ENCODE measurements at places on chromosomes 1 and 21.
A peak's percentile ranks its signal among the peaks of the same experiment; 100 is the strongest.

- DNase-seq, result no peak
Observed at GRCh38 chr1:150444232-150444631, 43.0 kb upstream of the TARS2 start.

- DNase-seq, result no peak
Observed at GRCh38 chr1:17075470-17076255, 21.8 kb upstream of the SDHB start.

DNA sequence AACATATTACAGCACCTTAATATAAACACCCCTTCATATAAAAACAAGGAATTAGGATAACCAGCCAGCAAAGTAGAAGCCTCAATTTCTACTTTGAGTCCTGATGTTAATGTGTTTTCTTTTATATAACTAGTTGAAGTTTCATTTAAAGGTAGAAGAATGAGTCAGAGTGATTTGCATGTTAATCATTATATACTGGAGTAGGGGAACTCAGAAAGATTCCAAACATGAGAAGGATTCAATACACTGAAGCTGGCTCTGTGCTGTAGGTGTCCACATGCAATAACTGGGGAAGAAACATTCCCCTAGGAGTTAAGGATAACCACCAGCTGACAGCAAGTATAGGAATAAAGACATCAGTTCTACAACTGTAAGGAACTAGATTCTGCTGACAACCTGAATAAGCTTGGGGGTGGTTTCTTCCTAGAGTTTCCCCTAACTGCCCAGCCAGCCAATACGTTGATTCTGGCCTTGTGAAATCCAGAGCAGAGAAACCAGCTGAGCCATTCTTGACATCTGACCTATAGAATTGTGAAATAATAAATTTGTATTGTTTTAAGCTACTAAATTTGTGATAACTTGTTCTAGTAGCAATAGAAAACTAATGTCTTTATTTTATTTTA, 33.4 kb upstream of the RNPC3 start:
- DNase-seq, result no peak

DNA sequence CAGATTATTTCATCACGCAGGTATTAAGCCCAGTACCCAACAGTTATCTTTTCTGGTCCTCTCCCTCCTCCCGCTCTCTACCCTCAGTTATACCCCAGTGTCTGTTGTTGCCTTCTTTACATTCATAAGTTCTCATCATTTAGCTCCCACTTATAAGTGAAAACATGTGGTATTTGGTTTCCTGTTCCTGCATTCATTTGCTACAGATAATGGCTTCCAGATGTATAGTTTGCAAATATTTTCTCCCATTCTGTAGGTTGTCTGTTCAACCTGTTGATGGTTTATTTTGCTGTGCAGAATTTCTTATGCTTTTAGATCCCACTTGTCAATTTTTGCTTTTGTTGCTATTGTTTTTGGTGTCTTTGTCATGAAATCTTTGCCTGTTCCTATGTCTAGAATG, 21.1 kb upstream of the KCNH1 start:
- no peak for DNase-seq

DNA sequence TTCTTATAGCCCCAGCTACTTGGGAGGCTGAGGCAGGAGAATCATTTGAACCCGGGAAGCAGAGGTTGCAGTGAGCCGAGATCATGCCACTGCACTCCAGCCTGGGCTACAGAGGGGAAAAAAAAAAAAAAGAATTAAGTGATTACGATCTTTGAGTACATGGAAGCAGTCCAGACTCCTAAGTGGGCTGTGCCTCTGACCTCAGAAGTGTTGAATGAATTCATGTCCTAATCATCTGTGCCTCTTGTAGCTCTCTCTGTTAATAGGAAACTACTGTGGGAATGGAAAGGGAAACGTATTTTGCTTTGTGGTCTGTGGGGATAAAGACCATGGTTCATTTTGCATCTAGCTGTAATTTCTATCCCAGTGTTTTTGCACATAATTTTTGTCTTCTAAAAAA, 8.4 kb upstream of the IVNS1ABP start:
- no peak for DNase-seq

- no peak for DNase-seq
Observed at GRCh38 chr1:150210706-150211105, 25.2 kb downstream of the ANP32E start.

DNA sequence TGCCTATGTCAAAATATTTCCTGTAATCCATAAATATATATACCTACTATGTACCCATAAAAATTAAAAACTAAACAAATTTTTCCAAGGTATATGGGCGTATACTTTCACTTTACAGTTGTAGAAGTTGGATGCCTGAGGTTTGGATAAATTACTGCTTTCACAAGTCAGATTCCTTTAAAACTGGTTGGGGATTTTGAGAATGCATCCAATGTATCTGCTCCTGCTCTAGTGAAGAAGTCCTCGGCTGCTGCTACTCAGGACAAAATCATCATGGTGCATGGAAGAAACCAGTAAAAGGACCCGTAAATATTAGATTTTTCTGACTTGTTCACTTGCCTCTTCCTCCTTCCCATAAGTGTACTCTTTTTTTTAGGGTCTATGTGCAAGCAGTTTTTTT, 841.1 kb downstream of the USP25 start:
- no peak for DNase-seq

DNA sequence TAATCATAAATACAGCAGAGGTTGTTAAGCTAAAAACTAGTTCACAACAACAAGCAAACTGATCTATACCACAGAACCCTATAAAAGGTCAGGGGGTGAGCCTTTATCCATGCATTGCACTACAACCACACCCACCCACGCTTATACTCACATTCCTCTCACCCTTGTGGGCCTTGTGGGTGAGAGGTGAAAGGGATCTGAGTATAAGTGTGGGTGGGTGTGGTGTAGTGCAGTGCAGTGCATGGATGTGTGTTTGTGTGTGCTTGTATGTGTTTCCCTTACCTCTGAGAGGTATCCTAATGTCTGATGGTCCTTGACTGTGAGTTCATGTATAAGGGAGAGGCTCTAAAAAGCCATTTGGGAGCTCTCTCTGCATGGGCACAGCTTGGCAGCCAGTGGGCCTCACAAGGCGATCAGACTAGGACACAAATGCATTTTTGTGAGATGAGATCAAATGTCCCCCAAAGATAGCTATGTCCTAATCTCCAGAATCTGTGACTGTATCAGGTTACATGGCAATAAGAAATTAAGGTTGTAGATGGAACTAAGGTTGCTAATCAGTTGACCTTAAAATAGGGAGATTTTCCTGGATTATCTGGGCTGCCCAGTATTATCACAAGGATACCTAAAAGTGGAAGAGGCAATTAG, 95.5 kb upstream of the DPT start:
- no peak for DNase-seq

GRCh38 chr1:155000411-155000725, 2.2 kb upstream of the ZBTB7B start:
- DNase-seq, result no peak

- DNase-seq, result no peak
Observed at GRCh38 chr21:20187028-20187427, 811.2 kb upstream of the NCAM2 start.

GRCh38 chr1:117051224-117052064, 8.7 kb upstream of the TTF2 start:
- peak; percentile 18 for DNase-seq

- no peak for DNase-seq
Observed at GRCh38 chr1:228084325-228084724, 1.8 kb downstream of the ARF1 start.

Measured in activated CD4-positive, alpha-beta T cell treated with anti-CD3 and anti-CD28 coated beads, Interleukin-2, amount 50 U/mL, for 24 hours (primary cell).